ENCODE measurements at places on chromosomes 1 and 21.

DNA sequence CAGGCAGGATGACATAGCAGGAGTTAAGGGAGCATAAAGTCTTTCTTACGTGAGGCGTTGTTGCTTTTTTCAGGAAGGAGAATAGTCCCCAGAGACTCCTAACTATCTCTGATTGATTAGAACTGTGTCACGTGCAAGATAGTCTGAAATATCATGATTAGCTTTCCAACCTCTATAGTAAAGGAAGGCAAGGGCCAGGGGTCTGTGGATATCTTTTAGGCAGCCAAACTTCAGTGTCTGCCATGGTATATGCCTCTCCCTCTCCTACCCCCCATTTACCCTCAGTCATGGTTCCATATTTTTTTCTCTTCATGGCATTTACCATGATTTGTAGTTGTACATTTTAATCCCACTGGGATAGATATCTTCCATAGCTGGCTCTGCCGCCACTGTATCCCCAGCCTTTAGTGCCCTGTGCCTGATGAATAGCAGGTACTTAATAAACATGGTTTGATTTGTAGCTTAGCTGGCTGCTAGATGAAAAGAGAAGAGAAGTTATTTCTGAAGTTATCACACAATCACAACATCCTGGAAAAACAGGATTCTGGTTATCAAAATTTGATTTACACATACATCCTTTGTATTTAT is 318.7 kb upstream of the ST6GALNAC5 start:
- no peak for DNase-seq

- no peak for DNase-seq
Observed at GRCh38 chr1:83857716-83858115, 141.2 kb downstream of the TTLL7 start.

DNA sequence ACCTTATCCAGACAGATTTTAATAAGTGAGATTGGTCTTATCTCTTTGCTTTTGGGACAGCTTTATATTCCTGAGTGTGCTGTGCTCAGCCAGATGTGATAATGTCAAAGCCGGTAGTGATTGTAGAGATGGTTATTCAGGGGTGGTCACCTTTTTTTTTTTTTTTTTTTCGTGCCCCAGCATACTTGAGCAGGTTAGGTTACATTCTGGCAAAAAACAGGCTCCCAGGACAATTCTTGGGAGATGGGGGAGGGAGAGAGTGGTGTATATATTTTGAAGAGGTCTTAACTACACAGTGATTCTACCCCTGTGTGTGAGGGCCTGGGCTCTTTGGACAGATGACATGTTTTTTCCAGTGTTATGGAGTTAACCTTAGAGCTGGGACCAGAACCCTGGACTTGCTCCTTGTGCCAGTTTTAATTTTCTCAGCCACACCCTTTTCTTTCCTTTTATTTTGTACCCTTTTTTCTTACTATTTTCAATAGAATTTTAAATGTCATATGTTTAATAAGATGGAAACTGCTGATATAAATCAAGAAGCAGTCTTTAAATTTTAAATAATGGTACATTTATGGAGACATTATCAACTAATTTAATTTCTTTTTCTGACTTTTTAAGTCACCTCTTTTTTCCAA is 88.4 kb downstream of the DYRK1A start:
- DNase-seq: no peak

GRCh38 chr21:36134803-36135390 is at the start of gene CBR3:
Gene CBR3, plus strand, starts transcription at chr21:36135079. Its CDS starts 114 bp downstream, at chr21:36135193.
- peak; percentile 81 for DNase-seq

DNA sequence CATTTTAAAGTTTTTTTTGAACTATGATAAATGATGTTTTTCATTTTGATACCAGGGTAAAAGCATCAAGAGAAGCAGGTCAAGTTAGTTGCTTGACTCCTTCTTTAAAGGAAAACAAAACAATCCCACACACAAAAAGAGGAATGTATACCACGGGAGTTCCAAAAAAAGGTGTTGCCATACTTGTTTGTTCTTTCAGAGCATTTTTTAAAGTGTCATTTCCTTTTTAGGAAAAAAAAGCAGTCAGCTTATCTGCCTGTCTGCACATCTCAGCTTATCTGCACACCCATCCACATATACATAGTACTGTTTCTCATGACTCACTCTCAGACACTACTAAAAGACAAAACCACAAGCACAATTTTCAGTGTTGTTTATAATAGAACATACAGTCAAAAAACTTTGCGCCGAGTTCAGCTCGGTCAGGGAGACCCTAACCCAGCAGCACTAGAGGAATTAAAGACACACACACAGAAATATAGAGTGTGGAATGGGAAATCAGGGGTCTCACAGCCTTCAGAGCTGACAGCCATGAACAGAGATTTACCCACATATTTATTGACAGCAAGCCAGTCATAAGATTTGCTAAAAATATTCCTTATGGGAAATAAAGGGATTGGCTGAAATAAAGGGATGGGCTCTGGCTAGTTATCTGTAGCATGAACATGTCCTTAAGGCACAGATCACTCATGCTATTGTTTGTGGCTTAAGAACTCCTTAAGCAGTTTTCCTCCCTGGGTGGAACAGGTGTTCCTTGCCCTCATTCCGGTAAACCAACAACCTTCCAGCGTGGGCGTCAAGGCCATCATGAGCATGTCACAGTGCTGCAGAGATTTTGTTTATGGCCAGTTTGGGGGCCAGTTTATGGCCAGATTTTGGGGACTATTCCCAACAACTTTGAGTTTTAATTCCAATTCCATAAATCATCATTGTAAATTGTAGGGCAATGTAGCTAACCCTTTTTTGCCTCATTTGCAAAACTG is 11.4 kb upstream of the MNDA start:
- no peak for DNase-seq

Data from activated CD8-positive, alpha-beta memory T cell treated with anti-CD3 and anti-CD28 coated beads for 24 hours (primary cell).